ENCODE measurements at places on chromosomes 7 and 10.

GRCh38 chr7:15571301-15571878 lies 9.6 kb upstream of the AGMO start:
- DNase-seq, result no peak

DNA sequence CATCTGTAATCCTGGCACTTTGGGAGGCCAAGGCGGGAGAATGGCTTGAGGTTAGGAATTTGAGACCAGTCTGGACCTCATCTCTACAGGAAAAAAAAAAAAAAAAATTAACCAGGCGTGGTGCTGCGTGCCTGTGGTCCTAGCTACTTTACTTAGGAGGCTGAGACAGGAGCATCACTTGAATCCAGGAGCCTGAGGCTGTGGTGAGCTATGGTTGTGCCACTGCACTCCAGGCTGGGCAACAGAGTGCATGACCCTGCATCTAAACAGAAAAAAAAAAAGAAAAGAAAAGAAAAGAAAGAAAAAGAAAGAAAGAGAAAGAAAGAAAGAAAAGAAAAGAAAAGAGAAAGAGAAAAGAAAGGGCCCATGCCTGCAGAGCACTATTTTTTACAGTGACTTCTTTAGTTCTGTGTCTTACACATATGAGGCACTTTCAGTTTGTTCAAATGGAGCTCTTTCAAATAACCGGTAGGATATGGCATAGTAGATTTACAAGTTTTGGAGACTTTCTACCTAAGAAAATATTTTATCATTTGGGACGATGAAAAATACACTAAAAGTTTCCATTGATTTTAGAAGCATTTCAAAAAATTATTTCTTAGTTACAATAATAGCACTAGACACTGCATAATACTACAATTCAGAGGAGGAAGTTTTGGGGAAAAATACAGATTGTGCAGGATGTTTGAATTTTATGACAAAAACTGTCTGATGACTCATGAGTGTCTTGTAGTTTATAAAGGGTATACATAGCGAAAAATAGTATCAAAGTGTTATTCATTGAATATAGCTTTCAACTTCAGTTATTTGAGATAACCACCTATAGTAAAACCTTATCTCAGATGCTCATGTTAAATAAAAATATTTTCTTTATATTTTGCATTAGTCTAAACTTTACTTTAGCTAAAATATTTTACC lies 75.9 kb downstream of the MDFIC start:
- DNase-seq, result no peak

DNA sequence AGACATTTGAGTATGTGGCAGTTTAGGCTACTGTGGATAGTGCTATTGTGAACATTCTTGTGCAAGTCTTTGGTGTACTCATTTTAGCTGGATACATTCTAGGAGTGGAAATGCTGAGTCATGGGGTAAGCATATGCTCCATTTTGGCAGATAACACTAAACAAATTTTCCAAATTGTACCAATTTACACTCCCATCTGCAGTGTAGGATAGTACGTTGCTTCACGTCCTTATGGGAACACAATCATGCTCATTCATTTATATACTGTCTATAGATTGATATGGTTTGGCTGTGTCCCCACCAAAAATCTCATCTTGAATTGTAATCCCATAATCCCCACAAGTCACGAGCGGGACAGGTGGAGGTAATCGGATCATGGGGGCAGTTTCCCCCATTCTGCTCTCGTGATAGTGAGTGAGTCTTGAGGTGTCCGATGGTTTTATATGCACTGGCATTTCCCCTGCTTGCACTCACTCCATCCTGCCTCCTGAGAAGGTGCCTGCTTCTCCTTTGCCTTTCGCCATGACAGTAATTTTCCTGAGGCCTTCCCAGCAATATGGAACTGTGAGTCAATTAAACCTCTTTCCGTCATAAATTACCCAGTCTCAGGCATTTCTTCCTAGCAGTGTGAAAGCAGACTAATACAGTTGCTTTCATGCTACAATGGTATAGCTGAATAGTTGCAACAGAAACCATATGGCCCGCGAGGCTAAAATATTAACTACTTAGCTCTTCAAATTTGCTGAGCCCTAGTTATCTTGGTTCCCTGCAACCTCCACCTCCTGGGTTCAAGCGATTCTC lies 25.6 kb downstream of the RNF216 start:
- DNase-seq, result no peak

DNA sequence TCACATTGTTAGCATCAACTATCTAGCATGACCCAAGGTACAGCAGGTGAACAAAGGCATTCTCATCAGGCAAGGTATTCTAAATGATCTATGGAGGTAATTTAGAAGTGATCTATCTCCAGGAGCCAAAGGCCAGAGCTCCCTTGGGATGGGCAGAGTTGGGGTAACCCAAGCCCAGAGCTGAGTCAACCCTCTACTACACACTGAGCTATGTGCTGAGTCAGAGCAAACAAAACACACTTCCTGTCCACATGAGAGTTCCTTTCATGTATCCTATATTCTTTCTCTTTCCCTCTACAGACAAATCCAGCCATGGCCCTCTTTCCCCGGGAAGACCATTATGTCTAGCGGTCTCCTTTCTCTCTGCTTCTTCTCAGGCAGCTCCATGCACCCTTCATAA lies 68.2 kb upstream of the AGK start:
- no peak for DNase-seq

GRCh38 chr7:117942780-117943179 lies 69.5 kb upstream of the CTTNBP2 start:
- no peak for DNase-seq

- no peak for DNase-seq
Measured at GRCh38 chr10:123622381-123622780, 43.8 kb upstream of the GPR26 start.

- DNase-seq, result no peak
Measured at GRCh38 chr10:106609470-106610266, 554.8 kb downstream of the SORCS1 start.

DNA sequence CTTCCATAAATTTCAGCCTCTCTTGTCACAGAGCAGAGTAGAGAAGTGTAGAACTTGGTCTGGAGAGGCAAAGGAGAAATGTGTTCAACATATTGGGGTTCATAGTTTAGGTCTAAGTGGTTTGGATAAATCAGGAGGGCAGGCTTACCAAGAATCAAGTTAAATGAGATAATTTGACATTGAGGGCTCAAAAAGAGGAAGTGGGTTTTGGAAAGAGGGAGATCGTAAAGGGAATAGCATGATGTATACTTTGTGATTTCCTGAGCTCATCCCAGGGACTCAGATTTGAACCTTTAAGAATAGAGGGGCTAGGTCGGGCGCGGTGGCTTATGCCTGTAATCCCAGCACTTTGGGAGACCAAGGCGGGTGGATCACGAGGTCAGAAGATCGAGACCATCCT lies 34.7 kb upstream of the NPY start:
- DNase-seq, result no peak
